ENCODE measurements at places on chromosomes 16 and 17.

GRCh38 chr16:62079236-62079635 lies 43.0 kb upstream of the CDH8 start:
- DNase-seq, result no peak

- no peak for DNase-seq
These were observed 98.3 kb upstream of the GRIN2A start for GRCh38 chr16:10280262-10281170.

DNA sequence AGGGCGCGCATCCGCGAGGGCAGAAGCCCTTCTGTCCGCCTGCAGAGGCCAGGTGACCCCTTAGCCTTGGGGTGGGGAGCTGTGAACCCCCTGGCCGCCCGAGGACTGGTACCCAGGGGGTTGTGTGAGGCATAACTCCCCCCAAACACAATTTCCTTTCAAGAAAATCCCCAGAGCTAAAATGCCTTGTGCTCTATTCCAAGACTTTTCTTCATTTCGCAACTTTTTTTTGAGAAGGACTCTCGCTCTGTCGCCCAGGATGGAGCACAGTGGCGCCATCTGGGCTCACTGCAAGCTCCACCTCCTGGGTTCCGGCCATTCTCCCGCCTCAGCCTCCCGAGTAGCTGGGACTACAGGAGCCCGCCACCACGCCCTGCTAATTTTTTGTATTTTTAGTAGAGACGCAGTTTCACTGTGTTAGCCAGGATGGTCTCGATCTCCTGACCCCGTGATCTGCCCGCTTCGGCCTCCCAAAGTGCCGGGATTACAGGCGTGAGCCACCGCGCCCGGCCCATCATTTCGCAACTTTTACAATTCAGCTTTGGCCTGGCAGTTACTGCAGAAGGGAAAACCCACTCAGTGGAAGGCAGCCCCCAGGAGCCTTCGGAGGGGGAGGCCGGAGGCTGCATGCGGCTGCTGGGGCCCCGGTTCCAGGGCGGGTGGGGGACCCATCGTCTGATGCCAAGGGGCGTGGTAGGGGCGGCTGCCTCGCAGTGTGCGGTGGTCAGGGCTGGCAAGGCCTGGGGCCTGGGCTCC lies 963 bp upstream of the APRT start:
- no peak for DNase-seq

GRCh38 chr16:70757183-70757582 lies 43.8 kb downstream of the VAC14 start:
- DNase-seq, result no peak

GRCh38 chr17:4585638-4585994 lies 1.3 kb downstream of the SMTNL2 start:
- no peak for DNase-seq

DNA sequence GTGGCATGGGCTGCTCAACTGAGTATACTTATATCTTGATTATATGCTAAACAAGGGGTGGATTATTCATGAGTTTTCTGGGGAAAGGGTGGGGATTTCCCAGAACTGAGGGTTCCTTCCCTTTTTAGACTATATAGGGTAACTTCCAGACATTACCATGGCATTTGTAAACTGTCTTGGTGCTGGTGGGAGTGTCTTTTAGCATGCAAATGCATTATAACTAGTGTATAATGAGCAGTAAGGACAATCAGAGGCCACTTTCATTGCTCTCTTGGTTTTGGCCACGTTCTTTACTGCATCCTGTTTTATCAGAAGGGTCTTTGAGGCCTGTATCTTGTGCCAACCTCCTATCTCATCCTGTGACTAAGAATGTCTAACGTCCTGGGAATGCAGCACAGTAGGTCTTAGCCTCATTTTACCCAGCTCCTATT lies 12.0 kb downstream of the PRR11 start:
- no peak for DNase-seq

DNA sequence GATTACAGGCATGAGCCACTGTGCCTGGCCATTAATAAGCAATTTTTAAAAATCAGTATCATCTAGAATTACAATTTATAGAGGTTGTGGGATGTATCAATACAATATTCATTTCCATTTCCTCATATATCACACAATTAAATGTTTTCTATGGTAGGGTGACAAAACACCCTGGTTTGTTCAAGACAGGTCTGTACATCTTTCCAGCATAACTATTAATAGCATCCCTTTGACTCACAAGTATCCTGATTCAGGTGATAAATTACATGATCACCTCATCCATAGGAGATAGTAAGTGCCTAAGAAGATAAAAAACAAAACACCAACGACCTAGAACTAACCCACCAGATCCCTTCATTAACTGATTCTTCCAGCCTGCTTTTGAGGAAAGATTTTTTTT lies 13.1 kb downstream of the COIL start:
- no peak for DNase-seq

DNA sequence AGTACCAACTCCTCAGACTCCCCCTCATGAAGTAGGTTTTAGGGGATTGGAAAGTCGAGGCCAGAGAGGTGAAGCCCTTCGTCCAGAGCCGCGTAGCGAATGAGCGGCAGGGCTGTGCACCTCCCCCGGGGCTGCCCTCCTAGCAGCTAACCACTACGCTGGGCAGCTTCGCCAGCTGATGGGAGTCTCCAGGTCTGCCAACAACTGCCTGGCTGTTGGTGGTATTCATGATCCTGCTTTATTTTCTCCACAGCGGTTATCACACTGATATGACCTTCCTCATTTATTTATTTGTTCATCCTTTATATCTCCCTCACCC lies 773 bp upstream of the NETO2 start:
- DNase-seq, result no peak

- no peak for DNase-seq
These were observed 57.6 kb downstream of the SOCS1 start for GRCh38 chr16:11198375-11198774.

- no peak for DNase-seq
These were observed 87.6 kb downstream of the CFDP1 start for GRCh38 chr16:75345711-75346110.

DNA sequence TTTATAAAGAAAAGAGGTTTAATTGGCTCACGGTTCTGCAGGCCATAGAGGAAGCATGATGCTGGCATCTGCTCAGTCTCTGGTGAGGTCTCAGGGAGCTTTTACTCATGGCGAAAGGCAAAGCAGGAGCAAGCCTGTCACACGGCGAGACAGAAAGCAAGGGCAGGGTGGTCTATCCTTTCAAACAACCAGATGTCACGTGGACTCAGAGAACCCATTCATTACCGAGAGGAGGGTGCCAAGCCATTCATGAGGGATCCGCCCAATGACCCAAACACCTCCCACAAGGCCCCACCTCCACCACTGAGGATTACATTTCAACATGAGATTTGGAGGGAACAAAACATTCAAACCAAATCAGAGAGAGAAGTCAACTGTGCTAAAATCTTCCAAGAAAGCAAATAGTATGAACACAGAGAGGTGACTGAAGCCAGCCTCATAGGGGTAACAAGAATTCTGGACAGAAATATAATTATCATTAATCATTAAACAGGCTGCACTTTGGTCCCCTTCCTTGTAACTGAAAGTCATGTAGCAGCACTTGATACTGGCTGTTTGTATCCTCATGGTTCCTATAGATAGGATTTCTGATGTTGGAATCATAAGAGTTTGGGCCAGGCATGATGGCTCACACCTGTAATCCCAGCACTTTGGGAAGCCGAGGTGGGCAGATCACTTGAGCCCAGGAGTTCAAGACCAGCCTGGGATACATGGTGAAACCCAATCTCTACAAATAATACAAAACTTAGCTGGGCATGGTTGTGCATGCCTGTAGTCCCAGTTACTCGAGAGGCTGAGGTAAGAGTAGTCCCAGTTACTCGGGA lies 52.5 kb upstream of the B4GALNT2 start:
- no peak for DNase-seq

- DNase-seq, result no peak
These were observed 18.8 kb downstream of the ADORA2B start for GRCh38 chr17:15963670-15964110.

GRCh38 chr16:61228371-61228770 lies 807.9 kb downstream of the CDH8 start:
- DNase-seq, result no peak
